ENCODE measurements at places on chromosomes 7 and 10.

GRCh38 chr7:145036604-145037405 is 201.0 kb upstream of the TPK1 start:
- no peak for DNase-seq

DNA sequence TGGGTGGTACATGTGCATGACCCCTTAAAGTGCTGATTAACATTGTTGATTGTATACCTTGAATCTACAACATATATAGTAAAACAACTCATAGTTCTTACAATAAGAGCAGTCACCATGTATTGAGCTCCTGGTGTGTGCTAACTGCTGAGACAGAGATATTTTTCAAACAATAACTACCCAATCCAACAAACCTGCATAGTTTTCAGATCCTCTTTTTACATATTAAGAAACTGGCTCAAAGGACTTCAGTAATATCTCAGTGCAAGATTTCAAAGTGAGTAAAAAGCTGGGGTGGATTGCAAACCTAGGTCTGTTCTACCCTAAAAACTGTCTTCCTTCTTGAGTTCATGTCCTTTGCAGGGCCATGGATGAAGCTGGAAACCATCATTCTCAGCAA is 272.2 kb downstream of the SNX13 start:
- DNase-seq, result no peak

DNA sequence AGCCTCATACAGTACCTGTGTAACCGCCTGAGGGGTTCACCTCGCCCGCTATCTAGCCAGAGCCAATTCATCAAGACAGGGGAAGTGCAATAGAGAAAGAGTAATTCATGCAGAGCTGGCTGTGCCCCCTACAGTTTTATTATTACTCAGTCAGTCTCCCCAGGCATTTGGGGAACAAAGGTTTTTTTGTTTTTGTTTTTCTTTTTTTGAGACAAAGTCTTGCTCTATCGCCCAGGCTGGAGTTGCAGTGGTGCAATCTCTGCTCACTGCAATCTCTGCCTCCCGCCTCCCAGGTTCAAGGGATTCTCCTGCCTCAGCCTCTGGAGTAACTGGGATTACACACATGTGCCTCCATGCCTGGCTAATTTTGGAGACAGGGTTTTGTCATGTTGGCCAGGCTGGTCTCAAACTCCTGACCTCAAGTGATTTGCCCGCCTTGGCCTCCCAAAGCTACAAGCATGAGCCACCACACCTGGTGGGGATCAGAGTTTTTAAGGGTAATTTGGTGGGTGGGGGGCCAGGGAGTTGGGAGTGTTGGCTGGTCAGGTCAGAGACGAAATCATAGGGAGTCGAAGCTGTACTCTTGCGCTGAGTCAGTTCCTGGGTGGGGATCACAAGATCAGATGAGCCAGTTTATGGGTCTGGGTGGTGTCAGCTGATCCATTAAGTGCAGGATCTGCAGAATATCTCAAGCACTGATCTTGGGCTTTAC is 116.5 kb downstream of the MARCHF5 start:
- DNase-seq, result no peak

DNA sequence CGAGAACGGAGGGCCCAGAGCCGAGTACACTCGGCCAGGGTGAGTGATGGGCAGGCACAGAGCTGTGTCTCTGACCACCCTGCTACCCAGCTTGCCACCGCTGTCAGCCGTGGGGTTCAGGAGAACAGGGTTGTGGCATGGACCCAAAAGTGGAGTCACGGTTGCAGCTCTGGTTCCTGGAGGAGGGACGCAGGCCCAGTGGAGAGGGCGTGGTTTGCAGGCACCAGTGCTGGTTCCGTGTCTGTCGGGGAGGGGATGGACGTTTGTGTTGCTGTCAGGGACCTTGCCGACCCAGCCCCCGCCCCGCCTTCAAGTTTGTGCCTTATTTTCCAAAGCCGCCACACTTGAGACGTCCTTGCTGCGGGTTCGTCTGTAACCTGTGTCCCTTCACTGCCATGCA is 45.1 kb upstream of the AP5Z1 start:
- no peak for DNase-seq

All from cerebellar nuclear complex (tissue), 1 donor.